Natural killer cell (primary cell): ENCODE measurements at places on chromosomes 2 and 18.

- DNase-seq: no peak
These were observed 183.4 kb upstream of the RASGRP3 start for GRCh38 chr2:33292981-33293595.

DNA sequence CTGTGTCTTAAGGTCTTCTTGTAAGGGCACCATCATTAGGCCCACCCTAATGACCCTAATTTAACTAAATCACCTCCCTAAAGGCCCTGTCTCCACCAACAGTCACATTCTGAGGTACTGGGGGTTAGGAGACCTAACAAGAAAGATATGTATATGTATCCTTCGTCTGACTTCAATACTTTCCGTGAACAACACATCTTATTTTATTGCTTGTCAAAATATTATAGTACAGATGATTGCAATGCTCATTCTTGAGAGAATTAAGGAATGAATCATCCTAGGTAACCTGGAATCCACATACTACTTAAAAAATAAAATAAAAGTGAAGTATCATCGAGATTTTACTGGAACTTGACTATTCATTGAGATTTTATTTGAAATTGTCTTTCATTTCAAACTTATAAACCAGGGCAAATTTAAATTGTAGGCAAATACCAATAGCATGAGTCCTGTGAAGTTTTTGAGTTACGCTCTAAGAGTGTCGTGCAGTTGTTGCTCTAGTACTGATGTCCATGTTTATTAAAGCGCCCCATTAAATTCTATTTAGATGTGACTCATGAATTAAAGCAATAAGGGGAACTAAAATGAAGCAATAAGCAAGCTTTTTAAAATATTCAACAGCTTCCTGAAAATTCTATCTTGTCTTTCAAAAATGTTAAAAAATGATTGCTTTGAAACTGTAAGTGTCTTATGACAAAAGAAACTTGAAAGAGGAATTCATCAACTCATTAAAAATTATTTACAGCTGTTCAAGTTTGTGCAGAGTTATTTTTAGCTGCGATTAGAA is 40.0 kb downstream of the CCDC102B start:
- no peak for DNase-seq

GRCh38 chr2:98489971-98490962 is 45.6 kb downstream of the INPP4A start:
- DNase-seq: no peak

DNA sequence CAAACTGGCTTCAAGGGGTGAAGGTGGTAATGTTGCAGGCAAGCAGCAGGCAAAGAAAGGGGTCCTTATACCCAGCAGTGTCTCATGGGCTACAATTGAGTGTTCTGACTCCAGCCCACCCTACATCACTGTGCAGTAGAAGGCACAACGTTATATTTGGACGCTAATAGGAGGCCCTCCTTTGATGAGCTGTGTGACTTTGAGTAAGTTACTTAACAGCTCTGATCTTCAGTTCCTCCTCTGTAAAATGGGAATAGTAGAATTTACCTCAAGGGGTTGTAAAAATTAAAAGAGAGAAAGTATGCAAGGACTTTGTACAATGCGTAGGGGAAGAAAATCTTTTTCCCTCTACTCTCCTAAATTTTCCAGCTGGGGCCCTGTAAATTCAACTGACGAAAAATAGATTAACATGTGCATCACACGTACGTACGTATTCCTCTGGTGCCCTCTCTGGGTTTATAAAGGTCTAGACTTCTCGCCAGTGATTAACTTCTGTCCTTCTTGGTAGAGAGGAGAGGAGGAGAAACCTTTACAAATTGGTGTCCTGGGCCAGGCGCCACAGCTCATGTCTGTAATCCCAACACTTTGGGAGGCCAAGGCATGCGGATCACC is 57.6 kb upstream of the REL start:
- DNase-seq: no peak

GRCh38 chr18:42883169-42883568 is 232.3 kb downstream of the RIT2 start:
- DNase-seq: no peak

DNA sequence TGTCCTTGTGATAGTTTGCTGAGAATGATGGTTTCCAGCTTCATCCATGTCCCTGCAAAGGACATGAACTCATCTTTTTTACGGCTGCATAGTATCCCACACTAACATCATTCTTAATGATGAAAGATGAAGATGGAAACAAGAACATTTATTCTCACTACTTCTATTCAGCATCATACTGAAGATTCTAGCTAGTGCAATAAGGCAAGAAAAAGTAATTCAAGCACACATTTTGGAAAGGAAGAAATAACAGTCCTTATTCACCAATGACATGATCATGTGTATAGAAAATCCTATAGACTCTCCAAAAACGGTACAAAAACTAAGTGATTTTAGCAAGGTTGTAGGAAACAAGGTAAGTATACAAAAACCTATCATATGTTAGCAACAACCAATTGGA is 37.2 kb downstream of the RELCH start:
- DNase-seq: no peak

DNA sequence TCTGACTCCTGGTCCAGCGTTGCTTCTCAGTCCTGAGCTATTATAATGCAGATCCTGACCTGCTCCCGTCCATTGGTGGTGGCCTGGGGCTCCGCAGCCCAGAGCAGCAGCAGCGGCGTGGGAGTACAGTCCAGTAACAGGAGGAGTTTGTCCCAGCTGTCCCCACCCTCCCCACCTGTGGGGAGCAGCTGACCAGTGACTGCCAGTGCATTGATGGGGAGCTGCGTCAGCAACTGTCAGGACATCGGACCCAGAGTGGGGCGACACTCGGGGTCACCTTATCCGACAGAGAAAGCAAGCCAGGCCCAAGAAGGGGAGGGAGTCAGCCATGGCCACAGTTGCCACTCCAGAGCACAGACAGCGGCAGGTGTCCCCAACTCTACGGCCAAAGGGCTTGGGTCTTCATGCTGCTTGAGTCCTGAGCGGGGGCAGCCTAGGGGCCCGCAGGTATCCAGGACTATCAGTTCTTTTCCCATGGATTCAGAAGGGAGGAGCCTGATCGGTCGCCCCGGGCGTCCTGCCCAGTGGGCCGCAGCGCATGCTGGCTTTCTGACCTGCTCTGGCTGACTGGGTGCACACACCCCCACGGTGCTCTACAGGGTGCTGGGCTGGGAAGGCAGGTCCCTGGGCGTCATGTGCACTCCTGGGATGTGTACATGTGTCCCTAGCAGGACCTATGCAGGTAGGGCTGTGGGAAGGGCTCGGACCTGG is 29.7 kb downstream of the DNMT3A start:
- no peak for DNase-seq
